ENCODE measurements at places on chromosomes 6 and 20. TPM values are rescaled to one million over a fixed set of nuclear protein-coding genes. Genes with fewer than 3 reads are reported as not detected.

UNC5CL gene
- total RNA-seq, result 2.5 TPM

GRCh38 chr6:150186129-150186898 lies 43.5 kb downstream of the PPP1R14C start:
- DNase-seq, result no peak

- no peak for DNase-seq
Measured at GRCh38 chr6:88880021-88880420, 83.4 kb downstream of the RNGTT start.

RIMS1 gene
- total RNA-seq, result not detected

GRCh38 chr6:144390886-144391285 lies 105.8 kb downstream of the UTRN start:
- DNase-seq, result no peak

TBXT gene
- not detected for total RNA-seq

GRCh38 chr6:15464211-15464725 lies 198.6 kb downstream of the DTNBP1 start:
- DNase-seq, result peak; percentile 73

DNA sequence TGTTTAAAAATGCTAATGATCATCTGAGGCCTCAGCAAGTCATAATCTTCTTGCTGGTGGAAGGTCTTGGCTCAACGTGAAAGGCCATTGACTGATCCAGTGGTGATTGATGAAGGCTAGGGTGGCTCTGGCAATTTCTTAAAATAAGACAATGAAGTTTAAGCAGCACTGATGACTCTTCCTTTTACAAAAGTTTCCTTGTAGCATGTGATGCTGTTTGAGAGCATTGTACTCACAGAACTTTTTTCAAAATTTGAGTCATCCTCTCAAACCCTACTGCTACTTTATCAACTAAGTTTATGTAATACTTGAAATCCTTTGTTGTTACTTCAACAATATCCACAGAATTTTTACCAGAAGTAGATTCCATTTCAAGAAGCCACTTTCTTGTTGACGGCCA lies 382.3 kb downstream of the ESR1 start:
- DNase-seq, result no peak

- no peak for DNase-seq
Measured at GRCh38 chr6:106894978-106895702, 79.4 kb downstream of the CD24 start.

BTNL2 gene
- total RNA-seq, result not detected

DNA sequence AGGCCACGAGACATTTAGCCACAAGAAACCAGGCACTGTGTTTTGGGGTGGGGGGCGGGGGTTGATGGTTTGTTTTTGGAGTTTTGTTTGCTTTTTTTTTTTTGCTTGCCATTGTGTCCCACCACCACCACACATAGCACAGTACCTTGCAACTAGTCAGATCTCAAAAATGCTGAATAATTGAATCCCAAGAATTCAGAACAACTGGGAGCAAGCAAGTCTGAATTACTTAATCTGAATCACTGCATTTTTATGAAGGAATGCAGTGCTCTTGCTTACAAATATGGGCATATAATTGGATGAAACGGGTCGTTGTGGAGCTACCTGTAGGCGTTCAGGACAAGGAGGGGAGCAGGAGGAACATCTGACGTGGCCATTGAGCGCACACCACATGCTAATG lies 151.5 kb upstream of the CDYL start:
- DNase-seq, result no peak

GRCh38 chr6:34055223-34055933 lies 90.5 kb downstream of the GRM4 start:
- DNase-seq, result peak; percentile 74

DNA sequence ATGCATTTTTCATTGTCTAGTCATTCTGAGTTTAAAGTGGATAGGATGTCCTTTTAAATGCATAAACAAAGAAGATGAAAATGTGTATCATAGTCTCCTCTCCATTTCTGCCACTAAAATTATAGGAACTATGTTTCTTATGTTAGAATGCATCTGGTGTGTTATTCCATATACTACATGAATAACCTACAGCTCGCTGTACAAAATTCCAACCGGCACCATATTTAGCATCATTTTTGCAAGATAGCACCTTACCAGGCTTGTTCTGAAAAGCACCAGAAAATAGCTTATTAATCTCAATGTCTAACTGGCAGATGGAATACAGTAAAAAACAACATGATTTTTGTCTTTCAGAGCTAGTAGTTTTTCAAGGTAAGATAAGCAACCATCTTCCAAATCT lies 241.5 kb downstream of the SLC35F1 start:
- DNase-seq, result no peak

- DNase-seq, result no peak
Measured at GRCh38 chr6:29927275-29927569, 15.1 kb upstream of the HLA-A start.

SIRPD gene
- 0.19 TPM for total RNA-seq

GRCh38 chr6:139762587-139763031 lies 388.2 kb upstream of the CITED2 start:
- DNase-seq, result no peak

DNA sequence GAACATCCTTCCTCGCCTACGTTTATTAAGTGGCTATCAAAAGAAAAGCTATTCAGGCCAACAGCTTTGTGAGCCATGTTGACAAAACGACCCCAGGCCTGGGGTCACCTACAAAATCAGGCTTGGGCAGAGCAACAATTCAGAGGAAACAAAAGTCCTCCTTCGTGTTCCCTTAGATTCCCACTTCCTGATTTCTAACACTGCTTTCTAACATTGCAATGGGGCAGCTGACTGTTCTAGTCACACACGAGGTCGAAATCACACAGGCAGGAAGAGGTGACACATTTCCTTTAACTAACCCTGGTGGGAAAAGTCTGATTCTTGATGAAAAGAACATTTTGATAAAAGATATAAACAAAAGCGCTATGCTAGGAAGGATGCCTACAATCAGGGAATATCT lies 31.9 kb downstream of the WDR27 start:
- DNase-seq, result no peak

PCSK2 gene
- not detected for total RNA-seq

GRCh38 chr20:12241065-12241464 lies 323.4 kb downstream of the BTBD3 start:
- no peak for DNase-seq

DNA sequence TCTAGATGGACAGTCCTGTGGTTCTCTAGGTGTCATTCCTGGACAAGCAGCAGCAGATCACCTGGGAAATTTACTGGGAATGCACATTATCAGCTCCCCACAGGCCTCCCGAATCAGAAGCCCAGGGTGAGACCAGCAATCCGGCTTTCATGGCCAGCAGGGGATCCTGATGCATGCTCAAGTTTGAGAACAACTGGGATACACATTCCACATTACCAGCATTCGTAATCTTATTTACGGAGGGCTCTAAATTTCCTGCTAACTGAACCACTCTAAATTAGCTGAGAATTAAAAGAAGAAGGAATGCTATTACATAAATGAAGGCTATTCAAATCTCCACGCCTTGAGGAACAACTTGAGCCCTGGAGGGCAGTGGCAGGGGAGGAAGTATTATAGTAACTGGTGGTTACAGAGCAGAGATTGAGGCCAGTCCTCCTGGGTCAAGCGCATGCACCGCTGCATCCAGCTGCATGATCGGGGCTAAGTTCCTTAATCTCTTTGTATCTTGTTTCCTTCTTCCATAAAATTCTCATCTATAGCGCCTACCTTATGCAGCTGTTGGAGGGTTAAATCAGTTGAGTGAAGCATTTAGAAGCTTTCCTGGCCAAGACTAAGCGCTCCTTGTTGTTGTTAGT lies 403.7 kb downstream of the CDH26 start:
- no peak for DNase-seq

DNA sequence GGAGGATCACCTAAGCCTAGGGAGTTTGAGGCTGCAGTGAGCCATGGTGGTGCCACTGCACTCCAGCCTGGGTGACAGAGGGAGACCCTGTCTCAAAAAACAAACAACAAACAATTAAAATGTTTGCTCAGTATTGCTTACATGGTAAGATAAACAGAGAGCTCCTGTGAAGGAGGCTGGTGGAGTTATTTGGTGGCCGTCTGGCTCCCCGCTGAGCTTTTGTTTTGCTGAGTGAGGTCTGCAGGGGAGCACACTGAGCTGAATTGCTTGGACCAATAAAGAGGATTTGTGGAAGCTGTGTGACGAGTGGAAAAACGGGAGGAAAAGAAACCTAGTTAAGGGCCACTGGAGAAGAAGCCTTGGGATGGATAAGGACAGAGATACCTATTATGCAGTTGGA lies 41.1 kb upstream of the BMP6 start:
- no peak for DNase-seq

DNA sequence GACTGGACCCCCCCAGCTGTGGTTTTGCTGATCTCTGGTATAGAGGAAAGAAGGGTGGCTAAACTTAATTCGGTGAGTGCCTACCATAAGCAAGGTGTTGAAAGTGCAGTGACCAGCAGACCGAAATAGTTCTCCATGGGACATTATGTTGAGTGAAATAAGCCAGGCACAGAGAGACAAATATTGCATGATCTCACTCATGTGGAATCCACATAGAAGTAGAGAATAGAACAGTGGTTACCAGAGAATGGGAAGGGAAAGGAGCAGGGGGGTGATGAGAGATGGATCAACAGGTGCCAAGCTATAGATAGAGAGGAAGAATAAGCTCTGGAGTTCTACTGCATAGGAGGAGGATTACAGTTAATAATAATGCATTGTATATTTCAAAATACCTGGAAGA lies 9.7 kb upstream of the GCNT2 start:
- no peak for DNase-seq

DNA sequence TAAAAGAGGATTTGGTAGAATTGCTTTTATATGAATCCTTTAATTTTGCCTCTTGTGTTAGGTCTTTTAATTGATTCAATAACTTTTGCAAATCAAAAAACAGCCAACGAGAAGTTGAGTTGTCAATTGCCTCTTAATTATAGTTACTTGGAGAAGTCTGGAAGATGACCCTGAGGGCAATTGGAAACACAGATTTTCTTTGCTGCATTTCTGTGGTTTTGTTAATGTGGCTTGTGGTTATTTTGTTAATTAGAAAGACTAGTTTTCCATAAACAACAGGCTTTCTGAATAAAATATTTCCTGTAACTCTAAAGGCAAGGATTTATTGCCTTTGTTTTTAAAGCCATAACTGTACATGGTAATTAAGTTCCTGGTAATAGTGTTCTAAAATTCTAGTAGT lies 513.0 kb downstream of the EPHA7 start:
- no peak for DNase-seq

SMPD2 gene
- total RNA-seq, result 14.3 TPM

GRCh38 chr6:46983007-46983411 lies 59.1 kb downstream of the ADGRF1 start:
- no peak for DNase-seq

AVP gene
- not detected for total RNA-seq

LRRN4 gene
- not detected for total RNA-seq

- DNase-seq, result no peak
Measured at GRCh38 chr6:37129566-37129965, 40.4 kb upstream of the PIM1 start.

GRCh38 chr6:706146-706545 lies 13.2 kb upstream of the EXOC2 start:
- DNase-seq, result no peak

SOX18 gene
- total RNA-seq, result 0.20 TPM

DNA sequence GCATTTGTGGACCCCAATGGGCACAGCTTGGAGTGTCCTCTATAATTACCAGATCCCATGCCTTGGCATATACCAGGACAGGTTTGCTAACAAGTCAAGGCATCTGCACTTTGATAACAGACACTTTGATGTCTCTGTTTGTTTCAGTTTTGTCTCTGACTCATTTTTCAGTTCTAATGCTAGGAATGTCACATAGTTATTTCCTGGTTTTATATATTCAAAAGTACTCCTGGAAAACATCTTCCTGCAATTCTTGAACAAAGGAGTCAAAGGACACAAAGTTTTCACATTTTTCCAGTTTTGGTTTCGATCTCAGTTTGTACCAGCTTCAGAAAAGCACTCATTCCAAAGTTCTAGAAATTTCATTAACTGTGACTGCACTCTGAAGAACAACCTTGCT lies 188.1 kb downstream of the FOXC1 start:
- no peak for DNase-seq

DNA sequence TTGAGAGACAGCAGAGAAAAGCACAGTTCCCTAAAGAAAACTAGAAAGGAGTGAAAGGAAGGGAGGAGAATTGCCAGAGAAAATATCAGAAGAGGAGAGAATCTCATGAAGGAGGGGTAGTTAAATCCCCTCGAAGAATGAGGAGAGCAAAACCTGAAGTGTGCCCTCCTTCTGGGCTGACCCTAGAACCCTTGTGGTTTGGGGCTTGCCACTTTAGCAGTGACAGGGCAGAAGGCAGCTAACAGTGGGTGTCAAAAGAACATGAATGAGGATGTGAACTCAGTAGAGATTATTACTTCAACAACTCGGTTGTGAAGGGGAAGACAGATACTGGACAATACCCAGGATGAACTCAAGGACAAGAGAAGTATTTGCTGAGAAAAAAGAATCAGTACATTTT lies 73.6 kb downstream of the RALGAPA2 start:
- DNase-seq, result no peak
